Occipital lobe (tissue), 3 donors: ENCODE measurements at places on chromosomes 5 and 9.

DNA sequence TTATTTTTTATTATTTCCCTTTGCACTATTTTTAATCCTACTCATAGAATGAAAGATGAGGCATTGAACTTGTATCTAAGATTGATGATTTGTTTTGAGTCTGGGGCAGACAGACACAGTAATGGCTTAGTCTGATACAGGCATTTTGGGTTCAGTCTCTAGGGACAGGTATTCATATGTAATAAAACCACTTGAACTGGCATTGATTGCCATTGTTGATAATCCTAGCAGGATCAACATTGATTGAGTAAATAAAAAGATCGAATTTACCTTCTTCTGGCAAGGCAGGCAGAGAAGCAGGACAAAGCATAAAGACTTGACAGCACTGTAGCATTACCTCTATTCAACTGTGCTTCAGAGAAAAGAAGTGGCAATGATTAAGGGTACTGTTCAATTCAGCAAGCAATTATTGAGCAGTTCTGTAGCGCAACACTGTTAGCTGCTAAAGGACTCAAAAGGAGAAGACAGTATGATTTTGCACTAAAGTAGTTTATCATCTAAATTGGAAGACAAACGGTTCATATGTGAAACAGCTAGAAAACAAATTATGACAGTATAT is 144.4 kb downstream of the COMMD10 start:
- DNase-seq: no peak

DNA sequence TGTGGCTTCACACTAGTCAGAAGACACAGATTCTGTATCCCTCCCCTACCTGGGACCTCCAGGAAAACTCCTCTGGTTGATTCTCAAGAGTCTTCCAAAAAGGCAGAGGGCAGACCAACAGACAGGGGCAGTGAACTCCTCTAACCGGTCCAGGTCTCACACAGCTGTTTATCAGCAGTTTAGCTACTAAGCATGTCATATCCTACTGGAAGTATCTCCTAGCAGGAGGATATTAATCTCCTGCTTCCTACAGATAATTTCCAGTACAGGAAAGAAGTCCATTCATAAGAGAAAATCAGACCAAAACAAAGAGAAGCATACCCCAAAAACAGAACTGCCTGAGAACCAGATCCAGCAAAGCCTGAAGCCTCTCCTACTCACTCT is 64.3 kb downstream of the DTWD2 start:
- DNase-seq: no peak

GRCh38 chr9:108639696-108640095 is 216.1 kb downstream of the ACTL7B start:
- DNase-seq: no peak

GRCh38 chr9:136204838-136205706 is at the start of gene LHX3:
TSS of gene LHX3 (minus strand) at chr9:136205128. CDS start at chr9:136205012, 116 bp downstream.
- no peak for DNase-seq
